ENCODE measurements at places on chromosomes 12 and 14. TPM values are rescaled to one million over a fixed set of nuclear protein-coding genes. Genes with fewer than 3 reads are reported as not detected.
A peak's percentile ranks its signal among the peaks of the same experiment; 100 is the strongest.

FAM90A1 gene
- 2.0 TPM for polyA plus RNA-seq

SPIC gene
- polyA plus RNA-seq = not detected

P2RX2 gene
- 1.3 TPM for polyA plus RNA-seq

TMEM263 gene
- 78.9 TPM for polyA plus RNA-seq

B4GALNT1 gene
- polyA plus RNA-seq = 0.64 TPM

GRCh38 chr12:54001283-54002187 lies 1.6 kb downstream of the HOXC9 start:
- no peak for DNase-seq

- DNase-seq = no peak
Measured at GRCh38 chr12:131720921-131721320, 10.0 kb downstream of the SFSWAP start.

- DNase-seq = peak; percentile 48
Measured at GRCh38 chr14:64465191-64465822, at the start of gene AKAP5. TSS of gene AKAP5 (plus strand) at chr14:64465499. CDS start at chr14:64468395, 2,896 bp downstream.

GRCh38 chr12:131049549-131050339 lies 96.0 kb downstream of the ADGRD1 start:
- no peak for DNase-seq

GRCh38 chr12:110822821-110823415 lies 23.9 kb upstream of the CCDC63 start:
- no peak for DNase-seq

DNA sequence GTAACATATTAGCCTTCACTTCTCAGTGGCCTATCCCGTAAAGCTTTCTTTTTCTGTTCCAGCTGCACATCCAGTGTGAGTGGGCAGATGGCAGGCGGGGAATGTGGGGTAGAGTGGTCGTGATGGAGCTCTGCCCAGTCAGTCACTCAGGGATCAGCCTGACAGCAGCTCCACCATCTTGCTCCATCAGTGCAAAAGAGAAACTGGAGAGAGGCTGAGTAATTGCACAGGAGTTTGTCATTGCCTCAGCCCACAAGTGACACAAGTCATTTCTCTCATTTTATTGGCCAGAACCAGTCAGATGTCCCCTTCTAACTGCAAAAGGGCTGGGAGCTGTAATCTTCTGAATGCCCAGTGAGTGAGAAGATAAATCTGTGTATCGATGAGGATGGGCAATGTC lies 66.5 kb downstream of the ATP23 start:
- no peak for DNase-seq

- DNase-seq = no peak
Measured at GRCh38 chr12:75526655-75527511, 15.5 kb upstream of the KRR1 start.

- DNase-seq = no peak
Measured at GRCh38 chr12:92408072-92408900, 262.6 kb upstream of the BTG1 start.

DNA sequence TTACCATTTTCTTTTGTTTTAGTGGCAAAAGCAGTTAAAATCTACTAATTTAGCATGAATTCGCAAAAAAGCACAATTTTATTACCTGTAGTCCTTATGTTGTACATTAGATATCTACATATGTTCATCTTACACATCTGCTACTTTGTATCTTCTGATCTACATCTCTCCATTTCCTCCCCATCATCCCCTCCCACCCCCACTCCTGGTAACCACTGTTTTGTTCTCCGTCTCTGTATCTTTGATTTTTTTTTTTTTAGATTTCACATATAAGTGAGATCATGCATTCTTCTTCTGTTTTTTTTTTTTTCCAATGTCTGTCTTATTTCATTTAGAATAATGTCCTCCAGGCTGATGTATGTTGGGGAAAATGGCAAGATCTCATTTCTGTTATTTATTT lies 922.7 kb downstream of the VRK1 start:
- DNase-seq = no peak

DNA sequence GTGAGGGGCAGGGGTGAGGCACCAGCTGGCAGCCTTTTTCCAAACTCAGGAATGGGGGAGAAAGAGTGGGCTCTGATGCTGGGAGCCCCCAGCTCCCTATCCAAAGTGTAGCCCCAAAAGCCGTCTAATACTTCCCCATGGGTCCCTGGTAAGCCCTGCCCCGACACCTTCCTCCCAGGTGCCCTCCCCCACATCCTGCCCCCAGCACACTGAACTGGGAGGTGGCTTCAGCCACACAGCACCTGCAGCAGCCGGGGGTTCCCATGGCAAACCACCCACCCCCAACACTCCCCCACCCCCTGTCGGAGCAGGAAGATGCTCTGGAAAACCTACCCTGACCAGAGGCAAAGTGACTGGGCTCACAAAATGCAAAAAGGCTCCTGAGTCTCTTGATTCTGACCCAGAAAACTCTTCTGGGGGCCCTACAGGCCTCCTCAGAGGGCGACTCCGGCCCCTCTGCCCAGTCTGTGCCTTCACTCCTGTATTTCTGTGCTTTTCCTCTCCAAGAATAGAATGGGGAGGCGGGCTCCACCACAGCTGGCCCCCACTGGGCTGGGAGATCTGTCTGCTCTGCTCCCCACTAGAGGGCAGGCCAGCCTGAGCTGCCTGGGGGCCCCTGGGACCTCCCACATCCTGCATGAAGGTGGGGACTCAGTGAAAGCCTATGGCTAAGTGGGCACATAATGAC lies 81.6 kb downstream of the ITPK1 start:
- no peak for DNase-seq

GRCh38 chr12:30694412-30695198 lies 1.1 kb downstream of the IPO8 start:
- peak; percentile 9 for DNase-seq

DNA sequence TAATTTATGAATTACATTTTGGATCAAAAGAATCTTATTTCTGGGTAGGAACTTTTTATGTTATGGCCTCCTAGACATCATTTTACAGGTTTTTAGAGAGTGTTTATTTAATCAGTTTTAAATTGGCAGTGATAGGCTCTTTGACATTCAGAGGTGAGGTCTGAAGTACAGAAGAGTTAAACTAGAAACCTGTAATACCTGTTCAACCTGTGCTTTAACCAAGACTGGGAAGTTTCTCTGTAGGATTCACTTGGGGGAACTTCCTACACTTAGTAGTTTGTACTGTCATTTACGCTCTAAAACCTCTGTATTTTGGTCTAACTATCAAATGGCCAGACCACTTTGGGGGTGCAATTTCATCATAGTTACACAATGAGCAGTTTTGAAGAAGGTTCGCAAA lies 35.9 kb downstream of the PLEKHA5 start:
- no peak for DNase-seq

DNA sequence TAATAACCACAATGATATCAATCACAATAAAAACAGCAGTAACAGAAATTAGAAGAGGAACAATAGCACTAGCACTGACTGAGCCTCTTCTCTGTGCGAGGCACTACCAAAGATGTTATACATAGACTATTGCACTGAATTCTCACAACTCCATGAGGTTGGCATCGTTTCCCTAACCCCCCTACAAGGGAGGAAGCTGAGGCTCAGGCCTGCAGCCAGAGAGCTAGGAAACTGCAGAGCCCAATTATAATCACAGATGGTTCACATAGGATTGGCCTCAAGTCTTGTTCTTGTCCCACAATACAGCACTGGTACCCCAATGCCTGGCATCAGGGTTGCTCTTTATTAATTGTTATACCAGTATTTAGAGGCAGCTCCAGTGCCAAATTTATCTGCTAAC lies 278.0 kb downstream of the CEP128 start:
- DNase-seq = no peak

DNA sequence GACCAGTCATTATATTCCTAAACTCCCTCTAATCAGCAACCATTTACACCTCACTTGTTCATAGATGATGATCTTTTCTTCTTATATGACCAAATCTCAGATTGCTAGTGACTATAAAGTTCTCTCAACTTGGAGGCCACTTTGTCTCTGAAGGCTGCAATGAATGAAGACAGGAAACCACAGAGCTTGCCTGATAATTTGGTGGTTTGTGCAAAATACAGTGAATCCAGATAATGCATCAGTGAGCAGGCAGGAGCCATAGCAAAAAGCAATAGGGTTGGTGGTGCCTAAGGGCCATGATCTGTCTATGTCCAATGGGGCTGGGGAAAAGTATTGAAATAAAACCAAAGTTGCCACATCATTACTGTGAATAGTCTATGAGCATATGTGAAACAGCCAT lies 123.8 kb upstream of the LRFN5 start:
- DNase-seq = no peak

- DNase-seq = no peak
Measured at GRCh38 chr14:106518054-106518943, 991.9 kb downstream of the TMEM121 start.

GRCh38 chr14:34662561-34663088 lies 32.7 kb upstream of the SNX6 start:
- DNase-seq = no peak

DNA sequence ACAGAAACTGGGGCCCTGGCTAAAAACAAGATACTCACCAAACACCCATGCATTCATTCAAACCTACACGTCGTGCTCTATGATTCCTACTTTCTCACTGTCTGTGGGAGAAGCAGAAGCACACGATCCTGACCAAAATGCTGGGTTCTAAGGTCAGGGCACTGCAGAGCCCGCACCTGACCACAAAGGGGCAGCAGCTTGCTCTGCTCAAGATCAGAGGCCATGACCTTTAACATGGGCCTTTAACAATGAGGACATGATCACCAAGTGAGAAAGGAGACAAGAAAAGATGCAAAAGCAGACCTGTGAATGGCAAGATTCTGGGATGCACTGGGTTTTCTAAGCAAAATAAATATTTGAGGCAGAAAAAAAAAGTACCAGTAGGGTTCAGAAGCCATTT lies 40.1 kb upstream of the VPS33A start:
- no peak for DNase-seq

- DNase-seq = no peak
Measured at GRCh38 chr14:89773151-89773550, 181.4 kb downstream of the EFCAB11 start.

DNA sequence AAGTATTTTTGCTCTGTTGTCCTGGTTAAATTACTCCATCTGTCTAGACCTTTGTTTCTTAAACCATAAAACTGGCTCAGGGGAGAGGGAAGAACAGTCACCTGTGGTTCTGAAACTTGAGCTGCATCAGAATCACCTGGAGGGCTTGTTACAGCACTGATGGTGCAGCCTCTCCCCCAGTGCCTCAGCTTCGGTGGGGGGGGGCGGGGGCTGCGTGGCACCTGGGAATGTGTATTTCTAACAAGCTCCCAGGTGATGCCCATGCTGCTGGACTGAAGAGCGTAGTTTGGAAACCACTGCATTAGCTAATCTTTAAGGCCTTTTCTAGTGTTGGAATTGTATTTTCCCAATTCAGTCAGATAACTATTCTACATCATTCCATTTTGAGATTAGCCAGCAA lies 42.7 kb downstream of the GPHB5 start:
- no peak for DNase-seq

- no peak for DNase-seq
Measured at GRCh38 chr14:105839425-105840265, 313.3 kb downstream of the TMEM121 start.

GRCh38 chr14:78798757-78799156 lies 628.6 kb downstream of the NRXN3 start:
- DNase-seq = no peak

DNA sequence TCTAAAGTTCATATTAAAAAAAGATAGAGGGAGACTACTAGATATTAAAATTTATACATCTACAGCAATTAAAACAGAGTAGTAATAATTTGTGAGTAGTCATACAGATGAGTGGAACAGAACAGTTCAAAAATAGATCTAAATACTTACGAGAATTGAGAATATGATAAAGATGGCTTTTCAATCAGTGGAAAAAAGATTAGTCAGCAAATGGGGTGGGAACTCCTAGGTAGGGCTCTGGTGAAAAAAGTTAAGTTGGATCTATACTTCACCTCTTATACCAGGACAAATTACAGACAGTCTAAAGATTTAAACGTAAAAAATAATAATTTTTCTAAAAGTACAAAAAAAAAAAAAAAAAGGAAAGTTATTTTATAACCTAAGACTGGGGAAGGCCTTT lies 66.9 kb downstream of the GPATCH2L start:
- no peak for DNase-seq

DNA sequence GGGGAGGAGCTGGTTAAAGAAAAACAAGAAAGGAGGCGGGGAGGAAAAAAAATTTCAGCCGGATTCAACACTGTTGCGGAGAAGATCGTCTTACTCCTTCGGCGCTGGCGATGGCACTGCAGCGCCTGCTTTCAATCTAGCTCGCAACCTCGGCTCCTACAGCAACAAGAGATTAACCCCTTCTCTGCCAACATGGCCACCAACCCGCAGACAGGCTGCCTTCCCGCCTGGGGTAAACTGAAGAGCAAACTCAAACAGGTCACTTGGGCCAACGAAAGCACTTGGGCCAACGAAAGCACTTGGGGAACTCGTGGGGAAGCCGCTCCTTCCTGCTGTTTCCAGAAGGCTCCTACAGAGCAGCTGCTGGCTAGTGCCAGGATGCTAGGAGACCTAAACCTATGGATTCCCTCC lies 73.7 kb downstream of the CIT start:
- peak; percentile 14 for DNase-seq

DNA sequence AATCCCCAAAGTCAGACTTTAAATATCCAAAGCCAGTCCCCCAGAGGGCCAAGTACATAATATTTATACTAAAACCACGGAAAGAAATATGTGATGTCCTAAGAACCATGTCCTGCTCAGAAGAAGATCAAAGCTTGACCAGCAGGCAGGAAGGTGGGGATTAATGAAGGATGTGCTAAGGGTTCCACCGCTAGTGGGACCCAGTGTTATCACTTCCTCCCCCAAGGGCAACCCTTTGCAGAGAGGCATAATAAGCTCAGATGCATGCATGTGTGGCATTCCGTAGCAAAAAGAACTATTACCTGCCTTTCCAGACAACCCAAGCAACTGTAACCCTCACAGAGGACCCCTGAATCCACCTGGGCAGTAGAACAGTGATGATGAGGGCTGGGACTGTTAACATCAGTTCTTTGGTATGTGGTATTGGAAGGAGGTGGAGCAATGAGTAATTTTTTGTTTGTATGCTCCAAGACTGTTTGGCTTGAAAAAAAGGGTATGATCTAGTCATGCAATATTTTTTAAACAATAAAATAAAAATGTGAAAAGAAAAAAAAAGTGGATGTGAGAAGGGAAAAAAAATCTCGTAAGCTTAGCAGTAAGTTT lies 71.7 kb upstream of the ETV6 start:
- no peak for DNase-seq

All from right renal cortex interstitium (tissue), 3 donors.